ENCODE measurements at places on chromosomes 16 and 17. TPM values are rescaled to one million over a fixed set of nuclear protein-coding genes. Genes with fewer than 3 reads are reported as not detected.

- DNase-seq = peak; percentile 53
These were observed 3.1 kb upstream of the WSCD1 start for GRCh38 chr17:6067060-6067459.

DNA sequence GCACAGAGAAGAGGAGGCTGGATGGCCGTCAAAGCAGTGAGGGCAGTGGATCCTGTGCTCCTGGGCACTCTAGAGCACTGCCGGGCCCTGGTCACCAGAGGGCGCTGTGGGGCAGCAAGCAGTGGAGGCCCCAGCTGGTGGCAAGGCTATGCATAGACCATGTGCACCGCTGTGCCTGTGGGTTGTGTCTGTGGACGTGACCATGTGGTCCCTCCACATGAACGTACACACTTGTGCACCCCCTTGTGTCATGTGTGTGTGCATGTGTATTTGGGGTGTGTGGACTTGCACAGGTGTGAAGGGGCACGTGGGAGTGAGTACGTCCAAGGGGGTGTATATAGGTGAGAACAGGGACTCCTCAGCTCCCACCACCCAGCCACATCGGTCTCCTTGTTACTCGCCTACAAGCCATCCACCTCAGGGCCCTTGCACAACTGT is 4.4 kb upstream of the MAP2K3 start:
- peak; percentile 86 for DNase-seq

Gene MYLK3
- 0.03 TPM for total RNA-seq

Gene ADAT1
- total RNA-seq = 72.7 TPM

DNA sequence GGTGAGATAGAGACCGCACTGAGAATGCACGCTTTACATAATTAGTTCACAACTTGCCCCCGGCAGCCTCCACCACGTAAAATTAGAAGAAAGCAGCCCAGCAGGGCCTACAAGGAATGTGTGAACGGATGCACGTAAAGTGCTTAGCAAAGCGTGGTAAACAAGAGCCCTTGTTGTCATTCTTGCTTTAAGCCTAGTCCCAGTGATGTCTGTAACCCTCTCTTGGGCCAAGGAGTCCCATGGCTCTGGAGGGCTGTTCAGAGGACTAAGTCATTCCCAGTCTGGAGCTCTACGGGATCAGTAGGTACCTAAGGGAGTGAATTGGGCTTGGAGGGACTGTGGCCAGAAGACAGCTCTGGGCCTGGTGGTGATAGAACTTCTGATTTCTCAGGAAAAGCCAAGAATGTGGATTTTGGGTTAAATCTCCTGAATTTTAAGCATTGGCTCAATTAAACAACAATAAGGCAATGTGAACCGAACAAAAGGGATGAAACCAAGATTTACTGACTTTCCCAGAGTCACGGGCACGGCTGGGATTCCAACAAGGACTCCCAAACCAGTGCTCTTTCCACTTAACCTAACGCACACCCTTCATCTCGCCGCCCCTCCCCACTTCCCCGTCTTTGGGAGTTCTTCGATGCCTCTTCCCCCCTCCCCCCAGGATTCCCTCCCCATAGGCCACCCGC is 775 bp upstream of the CHP2 start:
- no peak for DNase-seq

DNA sequence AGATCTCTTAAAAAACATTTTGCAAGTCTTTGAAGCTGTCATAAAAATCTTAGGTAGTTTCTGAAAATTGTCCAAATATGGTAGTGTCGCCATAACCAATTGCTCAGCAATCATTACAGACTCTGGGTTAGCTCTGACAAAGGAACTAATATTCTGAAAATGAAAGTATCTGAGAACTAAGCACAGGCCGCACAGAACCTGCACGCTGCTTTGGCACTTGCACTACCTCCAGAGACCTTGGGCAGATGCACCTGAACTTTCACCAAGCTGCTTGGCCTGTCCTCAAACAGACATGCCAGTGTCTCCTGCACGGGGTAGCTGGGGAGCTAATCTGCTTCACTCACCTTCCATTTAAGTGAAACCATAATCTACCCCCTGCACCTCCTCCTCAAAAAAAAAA is 317.0 kb downstream of the MAF start:
- no peak for DNase-seq

- peak; percentile 83 for DNase-seq
These were observed 36.8 kb downstream of the ASPA start for GRCh38 chr17:3512505-3513171.

DNA sequence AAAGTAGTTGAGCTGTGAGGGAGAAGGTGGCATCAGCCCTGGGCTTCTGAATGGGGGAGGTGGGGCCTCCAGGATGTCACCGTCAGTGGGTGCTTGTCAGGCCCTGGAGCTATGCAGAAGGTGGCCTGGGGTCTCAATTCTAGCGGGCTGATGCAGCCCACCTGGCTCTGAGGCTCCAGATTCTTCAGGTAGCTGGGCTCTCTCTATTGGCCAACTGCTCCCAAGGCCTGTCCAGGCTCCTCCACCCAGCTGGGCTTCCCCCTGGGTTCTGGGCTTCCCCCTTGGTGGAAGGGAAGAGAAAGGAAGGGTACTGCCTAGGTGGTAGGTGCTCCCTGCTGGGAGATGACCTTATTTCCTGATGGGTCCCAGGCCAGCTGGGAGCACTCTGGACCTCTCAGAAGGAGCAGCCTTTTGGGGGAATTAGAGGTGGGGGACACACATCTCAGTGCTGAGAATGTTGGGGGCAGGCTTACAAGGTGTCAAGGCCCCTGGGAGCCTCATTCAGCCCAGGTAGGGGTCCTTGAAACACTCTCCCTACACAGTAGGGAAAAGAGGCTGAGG is 1728.3 kb downstream of the TP53TG3F start:
- DNase-seq = no peak

GRCh38 chr17:56292010-56292409 is 138.7 kb downstream of the ANKFN1 start:
- peak; percentile 49 for DNase-seq

GRCh38 chr17:27993723-27994310 is 48.7 kb upstream of the NLK start:
- no peak for DNase-seq

DNA sequence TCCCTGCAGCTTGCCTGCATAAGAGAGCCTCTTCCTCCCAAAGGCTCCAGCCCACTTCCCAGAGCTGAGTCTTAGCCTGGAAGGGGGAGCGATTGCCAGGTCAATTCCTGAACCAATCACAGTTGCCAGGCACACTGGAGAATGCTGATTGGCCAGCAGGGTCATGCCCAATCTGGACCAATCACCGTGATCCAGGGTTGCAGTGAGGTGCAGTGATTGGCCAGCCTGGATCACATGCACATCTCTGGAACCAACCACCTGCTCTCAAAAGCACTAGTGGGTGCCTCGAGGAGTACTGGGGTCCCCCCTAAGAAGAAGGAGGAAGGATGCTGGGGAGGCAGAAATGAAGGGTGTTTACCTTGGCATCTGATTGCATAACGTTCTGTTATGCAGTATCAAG is 18.4 kb downstream of the NAGPA start:
- DNase-seq = no peak

DNA sequence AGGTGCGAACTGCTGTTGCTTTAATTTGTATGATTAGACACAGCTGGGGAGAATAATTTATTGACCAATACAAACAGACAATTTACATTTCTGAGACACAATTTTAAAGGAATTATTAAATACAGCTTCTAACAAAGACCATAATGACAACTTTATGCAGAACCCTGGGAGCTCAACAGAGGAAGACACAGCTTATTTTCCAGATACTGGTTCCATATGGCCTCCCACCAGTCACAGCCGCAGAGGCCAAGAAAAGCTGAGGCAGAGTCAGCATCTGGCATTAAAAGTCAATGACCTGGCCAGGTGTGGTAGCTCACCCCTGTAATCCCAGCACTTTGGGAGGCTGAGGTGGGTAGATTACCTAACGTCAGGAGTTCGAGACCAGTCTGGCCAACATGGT is 66.1 kb upstream of the BCAR1 start:
- no peak for DNase-seq

DNA sequence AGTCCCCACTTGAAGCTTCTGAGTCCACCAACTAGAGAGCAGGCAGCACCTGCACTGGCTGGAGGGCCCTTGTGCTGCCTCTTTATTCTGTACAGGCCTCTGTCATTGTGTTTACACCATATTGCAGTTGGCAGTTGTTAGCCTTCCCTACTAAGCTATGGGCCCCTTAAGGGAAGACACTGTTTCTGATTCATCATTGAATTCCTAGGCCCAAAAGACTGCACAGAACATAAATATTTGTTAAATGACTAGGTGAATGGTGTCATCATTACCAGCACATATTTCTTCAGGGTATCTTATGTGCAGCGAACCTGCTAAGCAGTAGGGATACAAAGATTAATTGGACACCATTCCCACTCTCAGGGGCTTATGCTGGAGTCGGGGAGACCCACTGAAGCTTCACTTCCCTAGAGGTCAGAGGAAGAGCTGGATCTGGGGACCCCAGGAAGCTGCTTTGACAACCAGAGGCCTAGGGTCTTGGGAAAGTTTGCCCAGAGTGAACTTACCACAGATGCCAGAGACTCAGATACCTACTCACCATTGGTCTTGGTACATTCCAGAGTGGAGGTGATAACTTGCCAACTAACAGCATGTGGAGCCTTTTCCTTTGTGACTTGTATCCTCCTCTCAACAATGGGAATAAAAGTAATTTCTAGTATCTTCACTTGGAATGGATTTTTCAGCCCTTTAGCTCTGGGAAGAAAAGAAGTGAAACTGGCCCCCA is 28.7 kb upstream of the DDX52 start:
- peak; percentile 33 for DNase-seq

- no peak for DNase-seq
These were observed 107.8 kb upstream of the PSMD7 start for GRCh38 chr16:74188856-74189255.

- no peak for DNase-seq
These were observed 6.8 kb upstream of the ATP2C2 start for GRCh38 chr16:84361546-84361945.

Gene ABCC6
- not detected for total RNA-seq

DNA sequence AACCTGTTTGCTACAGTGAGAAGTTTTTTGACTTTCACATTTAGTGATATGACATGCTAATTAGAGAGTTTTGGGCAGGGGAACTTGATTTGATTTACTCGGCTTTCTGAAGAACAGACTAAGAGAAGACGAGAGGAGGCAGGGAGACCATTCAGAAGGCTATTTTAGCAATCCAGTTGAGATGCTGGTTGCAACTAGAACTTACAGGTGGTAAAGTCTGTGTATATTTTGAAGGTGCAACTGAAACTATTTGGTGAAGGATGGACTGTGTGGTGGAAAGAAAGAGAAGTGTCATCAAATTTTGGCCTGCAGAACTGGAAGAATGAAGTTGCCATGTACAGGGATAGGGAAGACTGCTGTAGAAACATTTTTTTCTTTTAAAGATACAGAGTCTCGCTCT is 42.2 kb upstream of the KPNB1 start:
- DNase-seq = no peak

DNA sequence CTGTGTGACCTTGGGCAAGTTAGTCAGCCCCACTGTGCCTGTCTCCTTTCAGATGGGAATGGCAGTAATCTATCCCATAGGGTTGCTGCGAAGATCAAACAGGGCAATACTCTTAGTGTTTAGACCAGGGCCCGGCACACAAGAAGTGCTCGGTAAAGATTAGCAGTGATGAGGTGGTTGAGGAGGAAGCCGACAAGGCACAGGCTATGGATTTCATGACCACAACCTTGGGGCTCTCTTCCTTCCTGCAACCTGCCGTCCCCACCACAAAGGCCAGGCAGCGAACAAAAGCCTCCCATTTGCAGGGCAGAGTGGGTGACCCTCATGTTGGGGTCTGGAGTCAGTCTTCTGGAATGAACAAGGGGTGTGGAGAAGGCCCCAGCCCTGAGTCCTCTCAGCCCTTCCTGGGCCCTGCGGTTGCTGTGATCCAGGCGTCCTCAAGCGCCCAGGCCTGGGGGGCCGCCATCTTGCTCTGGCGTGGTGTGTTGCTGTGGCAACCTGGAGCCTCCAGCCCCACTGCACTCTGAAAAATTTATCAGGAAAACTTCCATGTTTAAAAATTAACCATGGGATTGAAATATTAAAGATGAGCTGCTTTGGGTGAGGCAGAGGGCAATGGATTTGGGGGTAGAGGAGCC is 9.8 kb downstream of the ADAM11 start:
- DNase-seq = no peak

Gene TPSAB1
- total RNA-seq = not detected

DNA sequence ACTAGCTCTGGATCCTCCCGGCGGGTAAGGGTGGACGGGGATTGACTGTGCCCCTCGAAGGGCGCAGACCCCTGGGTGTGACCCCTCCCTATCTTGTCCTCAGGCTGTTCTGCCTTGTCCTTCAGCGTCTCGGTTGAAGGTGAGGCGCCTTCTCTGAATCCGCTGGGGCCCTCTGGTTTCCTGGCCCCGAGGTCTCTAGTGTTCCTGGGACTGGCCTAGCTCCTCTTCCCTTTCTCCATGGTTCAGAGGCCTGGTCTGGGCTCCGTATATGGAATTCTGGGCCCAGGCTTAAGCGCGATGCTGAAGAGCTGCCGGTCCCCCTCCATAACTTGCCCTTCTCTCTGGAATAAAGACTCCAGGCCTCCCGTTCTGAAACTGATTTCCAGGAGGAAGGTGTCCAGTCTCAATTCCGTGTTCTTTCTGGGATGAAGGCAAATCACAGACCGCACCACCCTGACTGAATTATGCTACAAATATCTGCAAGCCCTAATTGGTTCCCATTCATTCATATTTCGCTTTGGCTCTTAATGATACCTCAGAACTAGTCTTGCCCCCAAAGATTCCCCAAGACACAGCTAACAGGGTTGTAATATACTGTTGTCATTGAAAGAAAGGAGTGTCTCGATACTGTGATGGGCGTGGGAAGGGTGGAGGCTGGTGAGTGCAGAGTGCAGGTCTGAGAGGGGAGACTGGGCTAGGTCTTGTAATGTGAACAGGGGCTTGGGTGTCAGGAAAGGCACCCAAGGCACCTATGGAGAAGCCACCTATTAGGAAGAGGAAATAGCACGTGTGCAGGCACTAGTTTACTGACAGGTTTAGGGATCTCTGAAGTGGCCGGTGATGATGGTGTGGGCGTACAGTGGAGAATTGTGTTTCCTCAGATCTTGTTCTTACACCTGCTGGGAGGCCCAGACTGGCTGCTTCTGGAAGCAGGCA is 851 bp downstream of the EDC4 start:
- DNase-seq = no peak

DNA sequence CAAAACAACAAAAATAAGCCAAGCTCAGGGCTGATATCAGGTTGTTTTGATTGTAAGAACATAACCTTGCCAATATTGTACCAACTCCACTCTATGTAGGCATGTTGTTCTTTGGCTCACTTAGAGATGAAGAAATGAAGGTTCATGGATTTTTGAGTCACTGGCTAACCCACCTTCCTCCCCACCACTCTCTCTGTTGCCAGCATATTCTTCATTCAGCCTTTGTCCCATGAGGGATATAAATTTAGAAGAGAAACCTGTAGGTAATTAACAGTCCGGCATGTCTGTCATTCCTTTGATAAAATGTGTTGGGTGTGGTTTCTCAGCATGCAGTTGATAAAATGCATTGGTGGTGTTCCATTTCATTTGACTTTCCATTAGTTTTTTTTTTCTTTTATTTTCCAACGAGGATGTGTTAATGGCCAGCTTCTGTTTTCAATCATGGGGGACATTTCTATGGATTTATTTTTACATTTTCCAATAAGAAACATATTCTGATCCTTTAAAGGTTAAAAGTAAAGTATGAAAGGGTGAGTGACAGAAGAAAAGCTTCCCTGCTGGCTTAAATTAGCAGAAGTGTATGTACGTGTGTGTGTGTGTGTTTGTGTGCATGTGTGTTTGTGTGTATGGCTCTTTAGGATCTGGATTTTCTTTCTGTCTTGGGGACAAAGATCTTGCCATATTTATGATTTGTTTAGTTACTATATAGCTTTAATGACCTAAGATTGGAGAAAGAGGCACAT is 166.2 kb upstream of the KCNJ16 start:
- no peak for DNase-seq

Gene PIEZO1
- 62.9 TPM for total RNA-seq

Data from Daoy (cell line).